ENCODE measurements at places on chromosomes 5 and 9.

DNA sequence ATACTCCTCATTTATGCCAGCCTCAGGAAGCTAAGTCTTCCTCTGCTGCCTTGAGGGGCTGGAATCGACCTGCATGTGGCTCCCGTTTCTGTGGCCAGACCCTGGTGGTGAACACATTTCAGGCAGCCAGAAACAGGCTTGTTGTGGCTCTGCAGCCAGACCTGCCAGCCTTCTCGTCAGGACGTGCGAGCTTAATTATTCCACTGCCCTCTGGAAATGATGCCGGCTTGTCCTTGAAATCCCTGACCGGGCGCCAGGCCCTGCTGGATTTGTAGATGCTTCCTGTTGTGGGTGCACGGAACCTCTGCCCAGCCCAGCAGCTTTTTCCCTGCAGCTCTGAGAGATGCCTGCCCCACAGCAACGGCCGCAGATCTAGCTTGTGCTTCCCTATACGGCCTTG, 41.6 kb downstream of the PDZD2 start:
- peak; percentile 42 for DNase-seq

DNA sequence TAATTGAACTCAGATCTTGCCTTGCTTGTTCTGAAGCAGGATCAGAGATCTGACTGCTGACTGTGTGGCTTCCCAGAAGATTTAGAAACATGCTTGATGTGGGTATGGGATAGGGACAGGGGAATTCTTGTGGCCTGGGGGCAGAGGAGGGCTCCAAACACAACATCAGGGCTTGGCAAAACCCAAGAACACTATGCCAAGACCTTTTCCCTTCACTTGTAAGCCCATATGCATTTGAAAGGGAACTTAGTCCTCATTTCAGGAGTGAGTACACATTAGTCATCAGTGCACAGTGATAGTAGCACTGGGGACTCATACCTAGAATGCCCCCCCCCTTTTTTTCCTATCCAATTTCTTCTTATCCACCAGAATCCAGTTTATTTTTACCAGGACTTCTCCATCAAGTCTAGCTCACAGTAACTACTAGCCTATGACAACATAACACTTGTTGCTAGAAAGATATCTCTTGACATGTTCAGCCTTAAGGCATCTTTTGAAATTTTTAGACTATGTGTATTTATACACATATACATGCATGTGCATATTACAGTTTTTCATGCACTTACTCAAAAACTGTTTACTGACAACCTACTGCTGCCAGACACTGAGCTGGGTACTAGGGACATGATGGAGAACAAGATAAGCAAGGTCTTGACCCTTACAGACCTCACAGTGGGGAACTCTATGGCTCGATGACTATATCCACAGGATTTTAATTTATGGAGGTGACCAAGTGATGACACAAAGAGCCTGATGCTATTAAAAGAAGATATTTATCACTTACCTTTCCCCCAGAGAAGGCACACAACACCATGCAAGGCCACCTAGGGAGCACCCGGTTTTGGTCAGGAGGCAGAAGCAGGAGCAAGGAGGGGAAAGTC, 158.3 kb upstream of the MAP3K1 start:
- no peak for DNase-seq

- no peak for DNase-seq
These were observed 184.6 kb downstream of the KDM4C start for GRCh38 chr9:6942406-6942805.

- DNase-seq: no peak
These were observed 20.8 kb upstream of the DTWD2 start for GRCh38 chr5:119009131-119009530.

DNA sequence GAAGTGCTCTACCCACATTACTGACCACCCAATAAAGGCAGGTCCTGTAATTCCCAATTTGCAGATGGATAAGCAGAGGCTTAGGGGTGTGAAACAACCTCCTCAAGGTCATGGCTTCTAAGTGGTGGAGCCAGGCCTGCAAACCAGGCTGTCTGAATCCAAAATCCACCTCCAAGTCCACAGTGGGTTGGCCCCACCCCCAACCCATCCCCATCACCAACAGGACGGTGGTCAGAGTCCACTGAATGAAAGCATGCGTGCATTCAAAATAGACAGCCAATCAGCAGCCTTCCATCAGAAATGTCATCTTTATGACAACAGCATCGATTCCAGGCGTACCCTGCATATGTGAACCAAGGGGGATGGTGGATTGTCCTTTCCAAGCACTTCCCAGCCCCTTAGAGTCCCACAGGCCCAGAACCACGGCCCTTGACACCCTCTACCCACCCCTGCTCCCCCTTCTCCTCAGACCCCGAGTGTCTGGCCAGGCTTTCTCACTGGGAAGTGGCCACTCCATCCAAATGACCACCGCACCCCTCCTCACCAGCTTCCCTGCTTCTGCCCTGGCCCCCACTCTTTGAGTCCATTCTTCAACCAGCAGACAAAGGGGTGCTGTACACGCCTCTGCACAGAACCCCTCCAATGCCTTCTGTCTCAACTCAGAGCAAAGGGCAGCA, 133.1 kb downstream of the KCNIP1 start:
- DNase-seq: no peak

DNA sequence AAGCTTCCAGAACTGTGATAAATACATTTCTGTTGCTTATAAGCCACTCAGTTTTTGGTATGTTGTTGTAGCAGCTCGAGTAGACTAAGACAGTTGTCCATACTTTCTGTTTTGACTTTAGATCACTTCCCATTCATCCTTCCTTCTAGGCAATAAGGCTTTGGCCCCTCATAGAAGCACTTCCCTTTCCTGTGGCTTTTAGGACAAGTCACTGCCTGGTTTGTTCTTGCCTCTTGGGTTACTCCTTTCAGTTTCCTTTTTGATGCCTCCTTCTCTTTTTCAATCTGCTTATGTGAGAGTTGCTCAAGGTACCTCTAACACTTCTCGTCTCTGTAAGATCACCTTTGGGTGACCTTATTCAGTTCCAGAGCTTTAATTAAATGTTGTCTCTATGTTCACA, 72.4 kb upstream of the NTRK2 start:
- no peak for DNase-seq

DNA sequence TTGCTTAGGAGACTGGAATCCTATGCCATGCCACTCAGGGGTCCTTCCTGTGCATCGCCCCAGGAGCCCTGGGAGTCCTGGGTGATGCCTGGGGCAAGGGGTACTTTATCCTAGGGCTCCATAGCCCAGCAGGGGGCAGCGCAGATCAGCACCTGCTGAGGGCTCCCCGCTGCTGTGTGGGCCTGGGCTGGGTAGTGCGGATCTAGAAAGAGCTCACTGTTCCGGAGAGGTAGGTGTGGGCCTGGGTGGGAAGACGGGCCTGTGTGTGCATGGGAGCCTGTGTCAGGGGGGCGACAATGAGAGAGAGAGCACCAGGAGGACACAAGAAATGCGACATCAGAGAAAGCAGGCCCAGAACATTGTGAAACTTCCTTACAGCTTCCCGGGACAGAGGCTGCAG, 11.4 kb upstream of the DAB2IP start:
- no peak for DNase-seq

- DNase-seq: no peak
These were observed 327.4 kb downstream of the SH3GL2 start for GRCh38 chr9:17906176-17906840.

DNA sequence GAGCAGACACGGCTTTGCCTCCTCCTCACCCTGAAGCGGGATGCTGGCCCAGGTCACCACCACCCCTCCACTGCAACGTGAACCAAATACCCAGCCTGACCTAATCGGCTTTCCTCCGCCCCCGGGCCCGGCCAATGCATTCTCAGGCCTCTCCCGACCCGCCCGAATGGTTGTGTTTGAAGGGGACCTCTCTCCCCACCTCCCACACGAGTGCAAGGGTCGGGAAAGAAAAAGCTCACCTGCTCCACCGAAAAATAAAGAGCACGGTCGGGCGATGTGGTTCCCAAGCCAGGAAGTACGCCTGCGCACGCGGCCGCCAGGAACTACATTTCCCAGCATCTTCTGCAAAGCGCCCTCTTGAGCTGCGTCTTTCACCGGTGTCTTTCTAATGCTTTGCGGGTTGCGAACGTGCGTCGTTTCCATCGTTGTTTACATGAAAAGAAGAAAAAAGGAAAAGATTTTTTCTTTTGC, at the start of gene ZNF883:
TSS of gene ZNF883 (minus strand) at position 282 of the 471 bp plus-strand sequence.
- DNase-seq: peak; percentile 79

DNA sequence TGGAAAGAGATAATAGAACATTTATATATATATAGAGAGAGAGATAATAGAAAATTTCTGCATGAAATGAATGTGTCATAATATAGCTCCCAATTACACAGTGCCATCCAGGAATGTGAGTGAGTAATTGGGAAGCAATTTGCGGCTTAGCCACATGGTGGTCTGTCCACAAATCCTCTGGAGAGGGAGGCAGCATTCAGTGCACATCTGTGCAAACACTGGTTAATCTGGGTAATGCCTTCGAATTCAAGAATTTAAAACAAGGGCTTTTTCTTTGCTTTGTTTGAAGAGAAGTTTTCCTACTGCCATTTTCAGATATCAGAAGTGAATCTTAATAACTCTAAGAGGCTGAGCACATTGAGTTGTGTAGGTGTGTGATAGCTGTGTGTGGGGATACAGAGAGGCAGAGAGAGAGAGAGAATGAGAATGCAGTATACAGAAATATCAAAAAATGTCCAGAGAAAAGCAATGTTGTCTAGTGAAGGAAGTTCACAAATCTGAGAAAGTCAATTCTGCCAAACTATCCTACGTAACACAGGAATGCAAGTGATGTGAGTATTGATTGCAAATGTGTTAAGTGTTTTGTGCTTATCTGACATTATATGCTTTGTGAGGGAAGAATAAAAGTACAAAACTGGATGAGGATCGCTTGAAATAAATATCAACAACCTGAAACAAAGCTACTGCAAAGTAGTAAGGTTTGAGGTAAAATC, 134.6 kb downstream of the EDIL3 start:
- no peak for DNase-seq

DNA sequence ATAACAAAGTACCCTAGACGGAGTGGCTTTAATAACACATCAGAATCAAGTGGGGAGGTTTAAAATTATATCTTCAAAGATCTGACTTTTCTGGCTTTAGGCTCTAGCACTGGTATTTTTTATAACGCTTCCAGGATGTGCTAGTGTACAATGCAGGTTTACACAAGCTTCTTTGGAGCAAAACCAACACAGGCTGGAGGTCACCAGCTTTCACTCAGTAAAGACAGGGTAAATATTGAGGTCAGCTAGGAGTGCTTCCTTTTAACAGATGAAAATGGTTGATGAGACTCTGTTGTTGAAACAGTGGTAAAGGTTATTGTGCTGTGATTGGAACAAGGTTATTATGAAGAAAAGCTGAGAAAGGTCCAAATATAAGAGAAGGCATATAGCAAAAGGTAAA, 414.2 kb downstream of the TAF11L14 start:
- DNase-seq: no peak

GRCh38 chr9:78406146-78406545, 109.2 kb downstream of the PSAT1 start:
- DNase-seq: no peak

DNA sequence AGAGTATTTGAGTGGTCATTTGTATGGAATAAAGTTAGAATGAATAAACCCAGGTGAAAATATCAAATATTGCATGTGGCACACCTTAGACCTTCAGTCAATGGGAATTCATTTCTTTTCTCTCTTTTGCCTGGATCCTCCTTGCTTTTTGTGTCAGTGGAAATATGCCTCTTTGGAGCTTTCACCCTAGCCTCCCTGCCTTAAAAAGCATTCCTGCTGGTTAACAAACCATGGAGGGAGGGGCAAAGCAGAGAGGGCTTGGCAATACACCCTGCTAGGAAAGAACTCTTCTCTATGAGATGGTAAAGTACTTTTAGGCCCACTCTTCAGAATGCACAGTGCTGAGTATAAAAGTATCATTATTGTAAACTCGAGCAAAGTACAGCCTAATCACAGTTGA, 383.7 kb downstream of the DMAC1 start:
- DNase-seq: no peak

DNA sequence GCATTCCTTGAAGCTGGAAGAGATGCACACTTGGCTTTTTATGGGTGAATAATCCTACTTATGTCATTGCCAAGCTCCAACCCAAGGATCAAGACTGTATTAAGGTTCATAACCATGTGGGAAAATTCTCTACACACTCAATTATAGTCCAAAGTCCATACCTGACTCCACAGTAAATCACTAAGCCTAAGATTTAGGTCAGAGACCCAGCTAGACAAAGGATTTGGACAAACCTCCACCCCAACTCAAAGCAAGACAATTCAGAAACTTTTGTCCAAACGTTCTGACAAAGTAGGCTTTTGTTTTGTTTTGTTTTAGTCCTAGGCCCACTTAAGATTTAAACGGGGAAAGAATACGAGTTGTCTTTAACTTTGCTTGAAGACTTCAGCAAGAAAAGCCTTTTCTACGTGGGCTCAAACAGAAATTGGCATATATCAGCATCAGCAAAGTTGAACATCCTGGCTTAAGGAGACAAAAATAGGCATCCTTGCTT, 1.7 kb downstream of the MEGF9 start:
- DNase-seq: no peak

- DNase-seq: no peak
These were observed 61.9 kb upstream of the ITGA1 start for GRCh38 chr5:52725808-52726207.

DNA sequence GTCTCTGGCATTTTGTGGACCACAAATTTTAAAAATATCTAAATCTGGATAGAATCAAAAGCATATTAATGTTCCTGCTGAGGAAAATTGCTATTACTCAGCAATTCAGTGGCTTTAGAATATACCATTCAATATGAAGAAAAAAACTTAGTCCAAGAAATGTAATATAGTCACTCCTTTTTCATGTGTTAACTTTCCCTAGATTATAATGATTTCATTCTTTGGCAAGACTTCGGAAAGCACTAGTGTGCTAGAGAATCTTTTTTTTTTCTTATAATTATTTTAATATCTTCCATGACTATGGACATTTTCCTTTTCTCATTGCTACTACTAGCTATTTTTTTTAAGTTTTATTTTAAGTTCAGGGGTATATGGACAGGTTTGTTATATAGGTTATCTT, 102.4 kb upstream of the FAM174A start:
- DNase-seq: no peak

DNA sequence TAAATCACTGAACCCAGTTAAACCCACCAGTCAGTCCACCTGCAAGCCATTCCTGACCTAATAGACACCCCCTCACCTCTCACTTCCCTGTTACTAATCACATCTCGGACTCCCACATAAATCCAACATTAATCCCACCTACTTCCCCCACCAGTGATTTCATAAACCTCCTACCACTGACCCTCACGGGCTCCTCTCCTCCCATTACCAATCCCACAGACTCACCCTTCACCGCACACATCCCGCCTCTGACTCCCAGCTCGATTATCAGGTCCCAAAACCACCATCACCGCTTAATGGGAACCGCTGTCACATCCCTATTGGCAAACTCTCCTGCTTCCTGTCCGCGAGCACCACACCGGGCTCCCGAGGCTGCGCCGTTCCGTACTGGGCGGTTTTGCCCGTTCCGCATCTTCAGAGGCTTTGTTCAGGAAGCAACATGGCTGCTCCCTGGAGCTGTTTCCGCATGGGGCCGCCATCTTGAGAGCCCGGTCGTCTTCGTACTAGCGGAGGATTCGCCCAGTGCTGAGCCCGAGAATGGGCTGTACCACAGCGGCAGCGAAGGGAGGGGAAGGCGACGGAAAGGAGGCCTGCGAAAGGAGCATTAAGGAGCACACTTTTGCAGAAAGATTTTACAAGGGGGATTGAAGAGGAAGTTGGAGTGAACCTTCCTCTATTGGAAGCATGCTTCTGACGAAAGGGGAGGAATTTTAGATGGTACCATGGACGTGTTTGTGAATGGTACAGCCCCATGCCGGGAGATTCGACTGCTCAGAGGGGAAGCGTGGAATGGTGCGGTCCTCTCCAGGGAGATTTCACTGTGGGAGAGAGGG, at the start of gene ZNF300:
TSS of gene ZNF300 (minus strand) at position 502 of the 833 bp plus-strand sequence. CDS start 1,825 bp downstream, outside the sequence.
- DNase-seq: peak; percentile 75
